ENCODE measurements at places on chromosomes 6 and 20.

- no peak for DNase-seq
Measured at GRCh38 chr6:112214739-112215269, 39.6 kb downstream of the LAMA4 start.

DNA sequence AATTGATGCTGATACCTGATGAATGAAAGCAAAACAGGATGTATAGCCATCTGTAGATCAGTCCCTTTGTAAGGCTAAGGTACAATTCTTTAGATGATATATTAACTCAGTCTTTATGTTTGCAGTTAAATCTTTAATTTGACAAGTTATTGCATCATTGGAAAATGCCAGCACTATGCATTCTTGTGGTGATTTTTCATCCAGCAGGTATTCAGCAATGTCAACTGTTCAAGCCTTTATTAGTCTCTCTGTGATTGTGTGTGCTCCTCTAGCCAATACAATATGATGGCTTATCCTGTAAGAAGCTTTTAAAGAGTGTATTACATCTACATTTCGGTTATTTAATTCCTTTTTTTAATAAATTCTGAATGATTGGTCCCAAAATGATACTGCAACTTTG lies 34.3 kb downstream of the HLA-DMB start:
- DNase-seq, result no peak

DNA sequence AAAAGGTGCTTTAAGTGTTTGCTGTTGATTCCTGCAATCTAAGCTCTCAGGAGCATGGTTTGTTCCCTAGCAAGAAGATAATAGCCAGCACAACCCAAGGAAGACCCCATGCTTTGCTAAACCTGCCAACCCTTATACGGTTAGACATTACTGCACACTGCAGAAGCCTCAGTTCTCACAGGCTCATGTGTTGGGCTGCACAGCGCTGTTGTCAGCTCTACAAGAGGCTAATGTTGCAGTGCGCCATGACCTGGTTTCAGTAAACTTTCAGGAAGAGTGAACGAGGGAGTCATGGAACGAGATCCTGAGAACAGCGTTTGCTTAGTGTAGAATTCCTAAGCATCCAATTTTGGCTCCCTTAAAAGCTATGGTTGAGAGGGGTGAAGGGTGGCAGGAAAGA lies 218.5 kb downstream of the ARHGAP18 start:
- no peak for DNase-seq

- DNase-seq, result no peak
Measured at GRCh38 chr6:116476002-116476678, 15.0 kb downstream of the CALHM6 start.

DNA sequence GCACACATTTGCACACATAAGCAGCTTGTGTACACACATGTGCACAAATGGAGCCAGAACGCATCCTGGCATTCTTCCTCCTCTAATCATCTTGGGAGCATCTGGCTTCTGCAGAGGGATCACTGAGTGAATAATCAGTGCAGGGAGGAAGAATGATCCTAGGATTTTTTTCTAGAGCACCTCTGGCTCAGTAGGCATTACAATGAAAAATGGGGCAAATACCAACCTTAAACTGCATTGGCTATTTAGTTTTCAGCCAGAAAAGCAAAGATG lies 205.7 kb upstream of the TCF21 start:
- no peak for DNase-seq

DNA sequence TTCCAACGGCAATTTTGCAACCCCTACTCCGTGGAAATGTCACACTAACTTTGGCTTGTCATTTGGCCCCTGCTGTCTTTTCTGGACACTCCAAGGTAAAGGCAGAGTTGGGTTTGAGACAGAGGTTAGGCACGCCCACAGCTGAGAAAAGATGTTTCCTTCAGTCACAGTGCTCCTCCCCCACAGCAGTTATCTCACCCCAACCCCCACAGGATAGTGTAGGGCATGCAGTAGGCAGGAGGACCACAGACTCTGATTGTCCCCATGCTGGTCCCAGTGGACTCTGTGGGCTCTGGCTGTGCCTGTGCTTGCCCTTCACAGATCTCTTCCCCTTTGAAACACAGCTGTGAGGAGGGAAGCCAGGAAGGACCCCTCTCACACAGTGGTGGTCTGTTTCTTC lies 124.0 kb upstream of the CARMIL1 start:
- DNase-seq, result no peak

DNA sequence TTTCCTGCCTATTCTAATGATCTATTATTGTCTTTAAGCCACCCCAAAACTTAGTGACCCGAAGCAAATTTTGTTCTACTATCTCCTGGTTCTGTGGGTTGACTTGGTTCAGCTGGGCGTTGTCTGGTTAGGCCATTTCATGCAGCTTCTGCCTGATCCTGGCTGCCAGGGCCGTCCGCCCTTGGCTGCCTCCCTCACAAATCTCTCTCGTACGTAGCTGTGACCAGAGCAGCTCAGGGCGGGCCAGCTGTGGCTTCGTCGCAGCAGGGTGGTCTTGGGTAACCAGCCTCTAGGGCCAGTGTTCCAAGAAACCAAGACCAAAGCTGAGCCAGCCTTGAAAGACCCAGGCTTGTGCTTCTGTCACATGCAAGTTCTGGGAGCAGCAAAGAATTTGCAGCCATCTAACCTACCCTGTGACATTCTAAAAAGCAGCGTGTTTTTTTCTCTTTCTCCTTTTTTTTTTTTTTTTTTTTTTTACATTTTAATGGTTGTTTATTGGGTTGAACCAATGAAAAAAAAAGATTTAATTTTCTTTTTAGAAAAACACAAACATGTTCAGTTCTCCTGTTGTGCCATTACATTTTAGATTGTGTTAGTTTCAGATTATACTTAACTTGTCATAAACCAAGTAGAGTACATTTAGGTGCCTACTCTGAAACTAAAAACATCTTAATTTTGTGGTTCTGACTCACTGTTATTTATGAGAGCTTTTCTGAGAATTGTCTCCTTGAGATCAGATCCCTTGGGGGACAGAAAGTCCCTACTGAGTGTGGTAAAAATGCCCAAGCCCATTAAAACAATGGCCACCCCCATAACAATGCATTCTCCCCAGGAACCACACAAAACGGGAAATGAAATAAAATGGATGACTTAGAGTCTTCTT lies 83.9 kb downstream of the ZDHHC14 start:
- DNase-seq, result no peak

- no peak for DNase-seq
Measured at GRCh38 chr6:2190661-2191389, 54.6 kb downstream of the GMDS start.

GRCh38 chr20:13784271-13784892 lies 337 bp downstream of the ESF1 start:
- no peak for DNase-seq

DNA sequence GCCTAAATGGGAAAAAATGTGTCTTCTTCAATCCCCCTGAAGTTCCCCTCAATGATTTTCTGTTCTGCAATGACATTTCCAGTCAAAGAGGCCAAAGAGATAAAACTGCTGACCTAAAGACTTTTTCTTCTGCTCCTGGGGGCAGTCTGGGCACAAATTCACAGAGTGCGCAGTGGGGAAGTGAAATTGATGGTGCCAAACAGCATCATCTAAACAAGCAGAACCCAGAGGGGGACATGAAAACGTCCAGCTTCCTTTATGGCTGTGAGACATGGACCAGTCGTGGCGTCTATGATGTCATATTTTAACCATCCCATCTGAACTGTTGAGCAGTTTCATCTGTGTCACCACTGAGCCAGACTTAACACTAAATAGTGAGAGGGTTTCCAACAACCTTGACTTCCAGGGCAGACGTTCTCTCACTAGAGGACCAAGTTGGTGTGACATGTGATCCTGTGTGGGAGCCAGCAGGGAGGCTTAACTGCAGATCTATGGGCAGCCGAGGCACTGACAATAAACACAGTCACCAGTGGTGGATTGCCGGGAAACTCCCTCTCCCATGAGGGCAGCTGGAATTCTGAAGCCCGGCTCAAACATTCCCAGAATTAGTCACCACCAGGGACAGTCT lies 12.4 kb downstream of the SCML4 start:
- DNase-seq, result no peak

GRCh38 chr20:17589161-17589834 lies 19.4 kb downstream of the DSTN start:
- DNase-seq, result no peak

- DNase-seq, result no peak
Measured at GRCh38 chr6:53944091-53944490, 149.3 kb downstream of the LRRC1 start.

DNA sequence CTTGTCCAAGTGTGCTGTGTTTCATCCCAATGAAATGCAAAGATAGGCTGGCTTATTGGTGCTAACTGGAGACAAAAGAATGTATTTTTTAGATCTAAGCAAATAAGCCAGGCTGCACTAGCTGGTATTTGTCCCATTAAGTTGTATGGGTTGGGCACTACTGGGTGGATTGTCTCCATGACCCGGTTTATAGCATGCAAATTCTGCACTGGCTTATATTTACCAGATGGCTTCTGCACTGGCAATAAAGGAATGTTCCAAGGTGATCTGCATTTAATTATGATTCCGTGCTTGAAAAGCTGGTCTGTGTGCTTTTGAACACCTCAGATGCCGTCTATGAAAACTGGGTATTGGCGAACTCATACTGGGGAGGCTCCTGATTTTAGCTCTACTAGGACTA lies 61.4 kb upstream of the MOCS1 start:
- DNase-seq, result no peak

DNA sequence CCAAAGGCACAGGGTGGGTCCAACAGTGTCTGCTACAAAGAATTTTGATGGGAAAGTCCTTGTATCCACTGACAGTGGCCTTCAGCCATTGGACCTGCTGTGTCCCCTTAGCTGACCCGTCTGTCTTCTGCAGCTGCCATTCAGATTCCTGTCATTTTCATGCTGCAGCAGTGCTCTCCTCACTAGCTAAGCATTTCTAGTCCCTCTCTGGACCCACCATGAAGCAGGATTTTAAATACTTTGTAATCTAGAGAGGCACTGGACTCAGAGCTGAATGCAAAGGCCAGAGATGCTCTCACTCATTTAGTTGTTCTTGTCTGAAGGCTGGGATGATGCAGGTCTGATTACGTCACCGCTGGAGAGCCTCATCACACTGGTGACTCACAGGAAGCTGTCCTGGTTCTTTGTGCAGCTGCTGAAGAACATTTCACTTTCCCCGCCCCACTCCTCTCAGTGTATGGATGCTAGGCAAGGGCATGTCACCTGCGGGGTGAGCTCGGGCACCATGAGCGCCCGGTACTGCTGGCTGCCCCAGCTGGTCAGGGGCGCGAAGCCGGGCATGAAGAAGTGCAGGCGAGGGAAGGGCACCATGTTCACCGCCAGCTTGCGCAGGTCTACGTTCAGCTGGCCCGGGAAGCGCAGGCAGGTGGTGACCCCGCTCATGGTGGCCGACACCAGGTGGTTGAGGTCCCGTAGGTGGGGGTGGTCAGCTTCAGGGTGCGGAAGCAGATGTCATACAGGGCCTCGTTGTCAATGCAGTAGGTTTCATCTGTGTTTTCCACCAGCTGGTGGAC lies 19.4 kb upstream of the TUBB2A start:
- DNase-seq, result no peak

- DNase-seq, result no peak
Measured at GRCh38 chr20:37808233-37809070, 94.5 kb upstream of the VSTM2L start.

DNA sequence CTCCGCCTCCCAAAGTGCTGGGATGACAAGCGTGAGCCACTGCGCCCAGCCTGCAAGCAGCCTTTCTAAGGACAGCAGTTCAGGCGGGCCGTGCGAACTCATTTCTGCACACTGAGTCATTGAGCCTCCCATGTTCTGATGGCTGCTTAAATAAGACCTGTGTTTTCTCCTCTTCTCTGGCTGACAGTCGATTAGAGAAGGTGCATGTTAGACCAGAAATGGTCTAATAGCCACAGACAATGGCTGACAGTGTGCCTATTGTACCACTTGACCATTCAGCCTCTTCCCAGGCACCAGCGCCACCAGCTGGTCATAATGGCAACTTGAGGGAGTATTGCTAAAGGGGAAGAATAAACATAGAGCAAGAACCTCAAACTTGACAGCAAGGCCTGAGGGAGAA lies 6.2 kb downstream of the CST11 start:
- no peak for DNase-seq

GRCh38 chr6:109285366-109285765 lies 96.9 kb downstream of the CD164 start:
- no peak for DNase-seq

GRCh38 chr20:20207291-20207690 lies 155.0 kb downstream of the CFAP61 start:
- no peak for DNase-seq

DNA sequence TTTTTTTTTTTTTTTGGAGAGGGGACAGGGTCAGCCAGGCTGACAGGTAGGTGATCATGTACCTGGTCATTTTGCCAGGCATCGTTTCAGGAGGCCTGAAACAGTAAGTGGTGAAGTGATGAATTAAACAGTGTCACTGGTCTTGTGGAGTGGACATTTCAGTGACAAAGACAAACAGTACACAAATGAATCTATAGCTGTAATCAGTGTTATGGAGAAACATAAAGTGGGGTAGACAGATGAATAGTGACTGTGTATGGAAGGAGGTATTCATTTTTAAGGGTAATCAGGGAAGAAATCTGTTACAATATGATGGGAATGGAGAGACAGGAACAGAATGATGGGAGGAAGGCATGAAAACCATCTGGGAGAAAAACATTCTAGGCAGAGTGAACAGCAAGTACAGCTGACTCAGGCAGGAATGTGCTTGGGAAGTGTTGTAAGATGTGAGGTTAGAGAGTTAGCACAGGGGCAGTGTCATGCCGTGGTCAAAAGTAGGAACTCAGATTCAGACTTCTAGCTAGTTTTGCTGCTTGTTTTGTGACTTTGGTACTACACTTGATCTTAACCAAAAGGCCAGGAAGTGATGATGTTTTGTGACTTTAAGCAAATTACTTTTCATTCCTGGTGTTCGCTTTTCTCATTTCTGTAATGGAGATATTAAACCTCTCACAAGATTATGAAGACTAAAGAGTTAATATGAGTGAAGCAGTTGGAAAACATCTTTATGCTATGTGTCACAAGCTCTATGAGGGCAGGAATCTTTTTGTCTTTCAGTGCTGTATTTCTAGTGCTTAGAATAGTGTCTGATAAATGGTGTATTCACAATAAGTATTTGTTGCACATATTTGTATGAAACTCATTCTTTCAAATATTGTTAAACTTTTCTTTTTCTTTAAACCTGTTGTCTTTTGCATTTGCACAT lies 43.4 kb downstream of the QKI start:
- DNase-seq, result no peak

DNA sequence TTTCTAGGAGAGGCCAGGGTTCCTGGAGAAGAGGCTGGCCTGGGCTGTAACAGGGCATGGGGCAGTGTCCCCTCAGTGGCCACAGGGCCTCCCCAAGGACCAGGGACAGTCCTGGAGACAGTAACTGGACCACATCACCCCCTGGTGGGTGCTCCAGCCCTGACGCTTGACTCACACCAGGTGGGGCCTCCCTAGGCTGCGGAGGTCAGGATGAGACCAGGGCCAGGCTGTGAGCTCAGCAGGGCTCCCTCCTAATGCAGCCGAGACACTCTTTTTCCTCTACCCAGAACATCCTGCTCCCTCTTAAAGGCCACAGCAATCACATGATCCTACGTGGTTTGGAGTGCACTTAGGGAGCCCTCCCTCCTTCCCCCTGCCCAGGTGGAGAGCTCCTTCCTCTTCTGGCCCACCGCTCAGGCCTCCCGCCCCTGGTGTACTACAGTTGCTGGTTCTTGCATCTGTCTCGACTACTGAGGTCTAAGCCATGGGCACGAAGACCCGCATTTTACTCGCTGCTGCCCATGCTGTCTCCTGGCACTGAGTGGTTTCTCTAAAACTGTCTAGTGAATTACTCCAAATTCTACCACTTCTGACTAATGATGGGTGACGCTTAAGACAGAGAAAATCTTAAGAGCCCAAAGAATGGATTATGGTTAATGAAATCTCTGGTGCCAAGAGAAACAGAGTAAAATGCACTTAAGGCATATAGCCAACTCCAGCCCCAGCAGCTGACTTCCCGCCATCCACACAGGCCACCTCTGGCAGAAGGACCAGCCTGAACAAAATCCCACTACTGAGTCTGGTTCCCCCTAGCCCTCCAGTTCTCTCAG lies 166.1 kb upstream of the CST7 start:
- no peak for DNase-seq

Data from right kidney (tissue), 9 donors.